ENCODE measurements at places on chromosomes 13 and 19. TPM values are rescaled to one million over a fixed set of nuclear protein-coding genes. Genes with fewer than 3 reads are reported as not detected.

KLF1 gene
- total RNA-seq = 0.38 TPM

SYT5 gene
- total RNA-seq = not detected

ZNF99 gene
- not detected for total RNA-seq

DNAAF3 gene
- not detected for total RNA-seq

PGLYRP1 gene
- total RNA-seq = not detected

GRCh38 chr13:107367258-107367657 is 799.3 kb upstream of the ARGLU1 start:
- H3K27me3 ChIP-seq = no peaks in the 10 kb centered on the region
- no peaks in the 10 kb centered on the region for H3K36me3 ChIP-seq
- H3K4me3 ChIP-seq = no peak overlapping the region

DNA sequence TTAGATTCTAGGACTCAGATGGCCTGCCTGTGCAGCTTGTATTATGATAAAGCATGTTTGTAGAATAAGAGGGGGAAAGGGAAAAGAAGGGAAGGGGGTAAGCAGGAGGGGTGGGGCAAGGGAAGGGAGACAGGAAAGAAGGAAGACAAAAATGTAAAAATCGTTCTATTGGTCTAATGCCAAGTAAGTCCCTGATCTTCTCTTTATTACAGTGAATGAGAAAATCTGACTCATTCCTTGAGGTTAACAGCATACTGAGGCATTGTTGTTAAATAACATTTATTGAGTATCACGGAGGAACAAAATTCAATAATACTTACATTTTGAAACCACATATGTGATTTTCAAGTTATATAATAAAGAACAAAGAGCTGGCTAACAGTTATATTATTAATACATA is 1534.7 kb downstream of the OLFM4 start:
- H3K4me1 ChIP-seq = no peaks in the 10 kb centered on the region
- H3K27me3 ChIP-seq = no peaks in the 10 kb centered on the region
- DNase-seq = no peak
- H3K36me3 ChIP-seq = no peaks in the 10 kb centered on the region

GRCh38 chr13:23473221-23473620 is 39.7 kb upstream of the SACS start:
- no peaks in the 10 kb centered on the region for H3K36me3 ChIP-seq
- no peak for DNase-seq
- H3K4me1 ChIP-seq = no peaks in the 10 kb centered on the region
- no peak overlapping the region for H3K4me3 ChIP-seq
- H3K27ac ChIP-seq = no peak overlapping the region

DNA sequence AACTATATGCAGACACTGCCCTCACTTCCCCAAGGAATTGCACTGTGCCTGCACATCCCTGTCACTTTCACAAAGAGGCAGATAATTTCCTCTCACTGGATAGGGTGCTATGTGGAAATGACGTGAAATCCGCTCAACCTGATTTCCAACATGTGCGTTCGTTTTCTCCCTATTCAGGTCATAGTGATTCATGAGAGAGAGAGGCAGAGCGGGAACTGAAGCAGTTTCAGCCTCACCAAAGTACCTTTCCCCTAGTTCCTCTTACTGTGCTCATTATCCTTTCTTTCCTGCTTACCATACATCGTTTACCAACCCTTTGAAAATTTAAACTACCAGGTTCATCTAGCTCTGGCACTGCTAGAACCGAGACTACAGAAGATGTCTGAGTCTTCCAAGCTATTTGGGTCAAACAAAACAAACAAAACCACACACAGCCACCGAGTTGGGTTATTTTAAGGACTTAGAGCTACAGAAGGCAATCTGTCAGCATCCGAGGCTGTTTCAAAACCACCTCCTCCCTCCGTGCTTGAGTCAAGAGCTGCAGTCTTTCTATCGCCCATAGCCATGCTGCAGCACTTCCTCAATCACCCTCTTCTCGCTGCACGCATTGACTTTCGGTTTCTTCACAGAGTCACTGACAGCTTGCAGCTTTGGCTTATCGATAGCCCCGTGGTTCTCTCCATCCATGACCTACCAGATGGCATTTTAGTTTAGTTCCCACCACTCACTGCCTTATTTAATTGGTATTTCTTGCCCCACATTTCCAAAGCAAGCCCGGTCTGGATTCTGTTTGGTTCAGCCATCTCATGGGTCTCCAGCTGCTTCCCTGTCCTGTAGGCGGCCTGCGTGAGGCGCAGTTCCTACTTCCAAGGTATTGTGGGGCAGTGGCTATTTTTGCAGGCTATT is 1395.8 kb downstream of the EFNB2 start:
- H3K36me3 ChIP-seq = no peaks in the 10 kb centered on the region
- peaks cover 19% of the 10 kb centered on the region for H3K4me1 ChIP-seq
- peak; percentile 73 for DNase-seq
- no peaks in the 10 kb centered on the region for H3K27me3 ChIP-seq
